Activated T-helper 1 cell treated with anti-CD3 and anti-CD28 coated beads, Interleukin-2, amount 50 U/mL, for 16 hours (primary cell): ENCODE measurements at places on chromosomes 7 and 10.

DNA sequence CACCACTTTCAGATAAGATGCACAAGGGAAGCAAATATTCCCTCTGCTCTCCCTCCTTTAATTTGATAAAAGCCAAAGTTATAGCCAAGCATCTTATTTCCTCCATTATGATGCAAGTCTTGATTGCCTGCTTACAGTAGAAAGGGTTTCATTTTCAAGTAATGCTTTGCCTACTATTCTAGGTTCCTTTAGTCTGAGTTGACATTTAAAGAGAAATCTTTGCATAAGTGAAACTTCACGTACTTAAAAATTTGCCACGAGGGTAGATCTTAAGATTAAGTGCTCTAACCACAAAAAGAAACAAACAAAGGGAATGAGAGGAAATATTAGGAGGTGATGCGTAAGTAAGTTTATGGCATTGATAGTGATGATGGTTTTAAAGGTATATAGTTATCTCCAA is 78.1 kb upstream of the VWDE start:
- no peak for DNase-seq

DNA sequence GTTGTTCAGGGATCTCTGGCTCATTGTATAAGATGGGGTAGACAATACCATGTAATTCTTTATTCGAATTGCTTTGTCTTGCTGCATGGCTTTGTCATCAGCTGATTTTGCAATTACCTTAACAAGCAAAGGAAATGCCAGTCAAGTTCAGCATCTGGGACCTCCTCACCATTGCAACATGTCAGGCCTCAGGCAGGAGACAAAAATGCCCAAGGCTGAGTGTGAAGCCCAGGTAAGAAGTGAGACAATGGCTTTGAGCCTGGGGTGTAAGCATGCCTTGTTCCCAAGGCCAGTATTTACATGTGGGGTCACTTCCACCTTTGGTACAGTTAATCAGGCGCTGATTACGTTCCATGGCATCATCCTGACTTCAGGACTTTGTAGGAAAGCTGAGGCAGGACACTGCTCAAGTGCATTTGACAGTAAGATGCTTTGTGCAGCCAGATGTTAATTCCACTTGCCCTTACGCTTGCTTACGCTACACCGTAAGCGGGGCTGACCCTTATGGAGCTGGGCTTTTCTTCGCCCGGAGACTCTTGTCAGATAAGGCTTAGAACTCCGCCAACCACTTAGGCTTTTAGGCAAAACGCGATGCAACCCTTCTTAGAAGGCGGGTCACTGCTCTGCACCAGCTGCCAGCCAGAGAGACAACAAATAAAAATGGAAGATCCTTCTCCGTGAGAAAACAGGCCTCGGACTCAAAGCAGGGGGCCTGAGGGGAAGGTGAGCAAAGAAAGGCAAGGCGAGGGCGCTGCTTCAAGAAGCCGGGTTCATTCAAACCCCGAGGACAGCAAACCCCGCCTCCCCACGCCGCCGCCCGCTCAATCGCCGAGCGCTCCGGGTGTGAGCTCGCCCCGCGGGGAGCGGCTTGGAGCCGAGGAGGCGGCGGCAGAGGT is 1.3 kb upstream of the SP4 start:
- no peak for DNase-seq

GRCh38 chr7:17706734-17707133 is 233.6 kb downstream of the SNX13 start:
- DNase-seq, result no peak

DNA sequence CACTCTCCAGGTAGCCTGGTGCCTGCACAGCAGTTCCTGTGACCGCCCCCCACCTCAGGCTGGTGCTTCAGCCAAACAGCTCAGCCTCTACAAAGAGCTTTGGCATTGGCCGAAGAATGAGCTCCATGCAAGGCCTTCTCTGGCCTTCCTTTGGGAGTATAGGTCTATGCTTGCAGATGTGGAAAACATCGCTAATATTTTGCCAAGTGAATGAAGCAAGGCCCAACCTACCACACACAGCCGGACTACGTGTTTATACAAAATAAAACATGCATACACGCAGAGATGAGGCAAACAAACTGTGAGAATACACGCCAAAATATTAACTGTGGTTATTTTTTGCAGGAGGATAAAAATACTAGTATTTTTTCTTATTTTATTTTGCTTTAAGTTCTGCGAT is 416.2 kb upstream of the C7orf33 start:
- DNase-seq, result no peak
